Cerebellar cortex (tissue), 1 donor: ENCODE measurements at places on chromosomes 16 and 17.

DNA sequence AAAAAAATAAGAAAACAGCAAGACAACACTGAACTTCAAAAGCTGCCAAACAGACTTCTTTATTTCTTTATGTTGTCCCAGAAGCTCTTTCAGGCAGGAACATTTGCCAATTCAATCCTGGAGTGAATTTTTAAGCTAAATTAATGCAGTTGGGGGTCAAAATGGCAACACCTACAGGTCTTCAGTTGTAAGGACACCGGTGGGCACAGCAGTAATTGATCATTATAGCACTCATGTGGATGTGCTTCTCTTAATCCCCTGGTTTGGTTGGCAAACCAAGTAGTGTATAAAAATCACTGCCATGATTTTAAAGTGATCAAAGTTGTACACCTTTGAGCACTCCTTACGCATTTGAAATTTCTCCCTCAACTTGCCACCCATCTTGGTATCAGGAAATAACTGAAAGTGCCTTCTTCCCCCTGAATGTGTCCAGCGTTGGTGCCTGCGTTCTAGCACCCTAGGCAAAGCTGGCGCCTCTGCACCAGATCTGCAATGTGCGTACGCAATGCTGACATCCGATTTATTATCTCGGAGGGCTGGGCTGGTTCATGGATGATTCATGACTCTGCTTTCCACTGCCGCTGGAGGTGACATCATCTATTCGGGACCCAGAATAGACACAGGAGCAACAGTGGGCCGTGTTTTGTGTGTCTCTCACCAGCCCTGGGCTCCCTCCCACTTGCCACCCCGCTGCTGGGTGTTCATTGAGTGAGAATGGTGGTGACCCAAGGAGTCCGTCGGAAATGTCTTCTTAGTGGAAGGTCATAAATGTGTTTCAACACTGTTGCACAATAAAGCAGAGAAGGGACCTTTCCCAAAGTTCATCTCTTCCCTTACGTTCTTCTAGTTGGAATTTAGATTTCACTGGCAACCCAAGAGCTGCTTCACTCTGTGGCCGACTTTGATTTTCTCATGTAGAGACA lies 203.4 kb downstream of the CCDC182 start:
- DNase-seq = no peak

DNA sequence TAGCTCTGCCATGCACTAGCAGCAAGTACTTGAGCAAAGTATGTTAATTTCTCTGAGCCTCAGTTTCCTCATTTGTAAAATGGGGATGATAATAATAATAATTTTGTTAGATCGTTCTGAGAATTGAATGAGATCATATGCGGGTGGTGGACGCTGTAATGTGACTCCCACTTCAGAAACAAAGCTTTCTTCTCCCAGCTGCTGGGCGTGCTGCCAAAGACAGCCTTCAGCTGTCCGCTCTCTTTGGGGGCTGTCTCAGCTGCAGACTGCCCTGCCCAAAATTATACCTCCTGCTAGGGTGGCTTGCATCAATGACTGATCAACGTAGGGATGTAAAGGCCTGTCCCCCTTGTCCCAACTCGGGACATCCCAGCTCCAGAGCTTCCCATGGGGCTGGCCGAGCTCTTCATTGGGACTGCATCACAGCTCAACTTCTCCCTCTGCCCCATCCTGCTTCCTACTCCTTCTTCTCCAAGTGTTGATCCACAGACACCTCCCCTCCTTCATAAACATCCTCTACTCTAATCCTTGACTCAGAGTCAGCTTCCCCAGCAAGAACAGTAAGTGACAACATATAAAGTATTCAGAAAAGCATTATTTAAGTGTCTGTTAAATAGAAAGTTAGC lies 30.7 kb upstream of the CDH5 start:
- no peak for DNase-seq

- DNase-seq = peak; percentile 25
Observed at GRCh38 chr17:59561042-59561441, 4.4 kb upstream of the DHX40 start.

DNA sequence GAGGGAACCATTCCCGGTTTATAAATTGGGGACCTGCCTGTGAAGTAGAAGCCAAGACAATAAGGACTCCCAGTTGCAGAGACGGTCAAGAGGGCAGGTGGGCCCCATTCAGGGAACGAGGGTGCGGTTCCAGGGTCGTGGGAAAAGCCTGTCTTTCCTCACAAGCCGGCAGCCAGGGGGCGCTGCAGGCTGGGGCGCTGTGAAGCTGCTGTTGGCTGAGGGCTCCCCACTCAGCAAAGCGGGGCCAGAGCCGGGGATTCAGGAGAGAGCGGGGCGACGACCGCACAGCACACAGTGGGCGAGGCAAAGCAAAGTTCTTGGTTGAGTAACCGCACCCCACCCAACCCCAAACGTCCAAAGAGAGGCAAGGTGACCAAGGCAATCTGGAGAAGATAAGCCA lies 24.9 kb downstream of the CDRT15 start:
- DNase-seq = no peak

GRCh38 chr17:45977976-45978626 lies 20.9 kb upstream of the STH start:
- DNase-seq = no peak

DNA sequence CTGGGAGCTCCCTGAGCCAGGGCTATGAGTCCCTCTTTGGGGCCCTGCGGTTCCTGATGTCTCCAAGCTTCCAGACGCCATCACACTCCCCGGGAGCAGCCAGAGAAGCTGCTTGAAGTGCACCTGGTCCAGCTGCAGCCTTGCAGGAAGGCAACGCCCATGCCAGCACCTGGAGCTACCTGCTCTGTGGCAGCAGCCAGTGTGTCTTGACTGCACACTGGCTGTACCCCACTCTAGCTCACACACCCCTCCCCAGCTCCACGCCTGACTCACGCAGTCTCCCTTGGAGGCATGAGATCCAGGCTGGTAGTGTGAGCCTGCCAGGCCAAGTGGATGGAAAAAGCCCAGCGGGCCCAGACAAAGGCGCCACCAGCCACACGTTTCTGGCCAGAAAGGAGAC lies 63.3 kb downstream of the USP32 start:
- no peak for DNase-seq

DNA sequence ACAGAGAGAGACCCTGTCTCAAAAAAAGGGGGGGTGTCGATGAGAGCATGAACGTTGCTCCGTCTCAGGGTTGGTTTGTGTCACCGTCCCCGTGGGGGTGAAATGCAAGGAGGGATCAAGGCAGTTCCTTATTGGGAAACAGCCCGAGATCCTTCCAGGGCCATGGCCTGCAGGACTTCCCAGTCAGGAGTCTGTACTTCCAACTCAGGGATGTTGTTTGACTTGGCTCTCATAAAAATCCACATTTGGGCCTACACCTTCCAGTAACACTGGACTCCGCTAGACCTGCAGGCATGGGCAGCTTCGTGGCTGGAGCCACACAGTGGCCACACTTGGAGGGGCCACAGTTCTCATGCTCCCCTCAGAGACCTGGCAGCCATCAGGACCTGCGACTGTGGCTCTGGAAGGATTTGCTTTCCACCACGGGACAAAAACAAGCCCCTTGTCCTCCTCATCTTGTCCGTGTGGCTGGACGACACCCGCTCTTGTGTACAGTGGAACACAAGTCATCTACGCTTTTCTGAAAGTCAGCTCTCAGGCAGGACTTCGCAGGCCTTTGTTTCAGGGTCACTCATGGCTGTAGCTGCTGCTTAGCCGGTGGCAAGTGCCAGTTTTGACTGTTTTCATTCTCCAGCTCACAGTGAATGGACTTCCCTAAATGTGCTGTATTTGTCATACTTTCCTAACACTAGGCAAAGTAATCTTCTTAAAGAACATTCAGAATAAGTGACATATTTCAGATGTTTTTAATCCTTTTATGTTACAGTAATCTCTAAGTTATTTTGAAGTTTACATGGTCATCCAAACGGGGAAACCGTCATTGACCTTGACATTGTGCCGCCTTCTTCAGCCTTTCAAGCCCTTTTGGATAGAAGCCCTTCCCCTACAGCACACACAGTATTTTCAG lies 24.2 kb upstream of the IL17C start:
- DNase-seq = no peak

- no peak for DNase-seq
Observed at GRCh38 chr17:45789874-45790273, 5.8 kb downstream of the CRHR1 start.

DNA sequence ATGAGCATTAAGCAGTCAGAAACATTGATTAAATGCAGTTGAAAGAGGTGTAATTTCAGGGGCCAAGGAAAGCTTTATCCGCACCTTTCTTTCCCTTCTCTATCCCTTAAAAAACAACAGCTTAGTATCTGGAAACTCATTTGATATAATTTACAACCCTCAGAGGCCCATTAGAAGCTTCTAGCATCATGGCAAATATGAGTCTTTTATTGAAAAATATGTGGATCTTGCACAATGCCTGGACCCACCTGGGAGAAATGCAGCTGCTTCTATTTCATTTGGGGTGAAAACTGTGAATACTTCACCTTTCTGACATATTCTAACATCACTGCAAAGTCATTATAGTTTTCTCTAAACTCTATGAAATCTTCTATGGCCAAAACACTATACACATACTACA lies 492.2 kb upstream of the PSMD7 start:
- no peak for DNase-seq

DNA sequence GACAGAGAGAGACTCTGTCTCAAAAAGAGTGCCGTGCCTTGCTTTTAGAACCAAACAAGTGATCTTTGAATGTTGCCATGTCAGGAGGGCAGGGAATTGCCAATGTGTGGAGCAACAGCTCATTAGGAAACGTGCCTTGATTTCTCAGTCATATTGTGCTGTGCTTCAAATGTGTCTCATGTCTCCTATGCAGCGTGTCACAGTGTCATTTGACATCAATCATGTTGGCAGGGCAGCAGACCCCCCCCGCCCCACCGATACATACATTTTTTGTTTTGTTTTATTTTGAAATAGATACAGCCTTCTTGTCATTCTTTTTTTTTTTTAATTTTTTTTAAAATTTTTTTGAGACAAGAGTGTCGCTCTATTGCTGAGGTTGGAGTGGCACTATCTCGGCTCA lies 22.1 kb downstream of the MRC2 start:
- no peak for DNase-seq

- DNase-seq = no peak
Observed at GRCh38 chr17:66704858-66705520, 129.9 kb upstream of the CACNG5 start.

DNA sequence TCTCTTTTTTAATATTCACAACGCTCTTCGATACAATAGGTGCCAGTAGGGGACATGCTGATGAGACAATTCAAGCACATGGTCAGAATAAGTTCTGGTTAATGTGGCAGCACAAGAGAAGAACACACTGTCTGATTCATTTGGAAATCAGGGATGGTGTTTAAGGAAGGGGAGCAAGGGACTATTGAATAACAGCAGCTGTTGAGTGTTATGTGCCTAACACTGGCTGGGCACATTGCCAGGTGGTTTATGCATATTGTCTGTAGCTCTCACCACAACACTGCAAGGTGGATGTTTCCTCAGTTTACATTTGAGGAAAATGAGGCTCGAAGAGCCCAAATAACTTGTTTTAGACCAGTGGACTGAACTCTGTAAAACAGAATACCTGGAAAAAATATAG lies 44.2 kb downstream of the LYRM9 start:
- DNase-seq = no peak

DNA sequence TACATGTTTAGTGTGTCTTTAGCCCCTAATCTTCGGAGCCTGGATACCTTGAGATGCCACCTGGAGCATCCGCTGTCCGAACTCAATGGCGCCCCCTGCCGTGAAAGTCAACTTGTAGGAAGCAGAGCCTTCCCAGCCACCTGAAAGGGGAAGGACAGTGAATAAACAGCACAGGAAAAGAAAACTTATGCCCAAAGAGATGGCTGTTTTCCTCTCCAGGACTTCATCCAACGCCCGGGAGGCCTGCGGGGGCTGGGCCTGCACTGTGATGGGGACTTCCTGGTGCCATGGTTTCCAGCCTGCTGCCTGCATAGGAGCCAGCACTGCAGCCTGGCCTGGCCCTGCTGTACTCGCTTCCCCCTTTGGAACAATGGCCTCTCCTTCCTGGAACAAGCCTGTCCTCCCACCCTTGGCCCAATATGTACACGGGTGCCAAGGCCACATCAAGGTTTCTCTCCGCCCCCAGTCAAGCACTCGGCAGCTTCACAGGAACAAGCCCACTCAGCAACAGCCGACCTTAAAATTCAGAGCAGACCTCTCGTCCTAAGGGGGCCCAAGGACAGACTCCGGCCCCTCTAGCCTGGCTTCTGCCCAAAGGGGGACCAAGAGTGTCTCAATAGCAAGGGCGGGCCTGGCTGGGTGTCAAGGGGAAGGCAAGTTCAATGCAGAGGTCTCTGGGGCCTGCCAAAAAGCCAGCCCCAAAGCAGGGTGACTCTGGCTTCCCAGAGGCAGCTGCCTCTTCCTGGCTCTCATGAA lies 4.5 kb upstream of the UNC13D start:
- DNase-seq = peak; percentile 83
